ENCODE measurements at places on chromosomes 11 and 22.
A peak's percentile ranks its signal among the peaks of the same experiment; 100 is the strongest.

DNA sequence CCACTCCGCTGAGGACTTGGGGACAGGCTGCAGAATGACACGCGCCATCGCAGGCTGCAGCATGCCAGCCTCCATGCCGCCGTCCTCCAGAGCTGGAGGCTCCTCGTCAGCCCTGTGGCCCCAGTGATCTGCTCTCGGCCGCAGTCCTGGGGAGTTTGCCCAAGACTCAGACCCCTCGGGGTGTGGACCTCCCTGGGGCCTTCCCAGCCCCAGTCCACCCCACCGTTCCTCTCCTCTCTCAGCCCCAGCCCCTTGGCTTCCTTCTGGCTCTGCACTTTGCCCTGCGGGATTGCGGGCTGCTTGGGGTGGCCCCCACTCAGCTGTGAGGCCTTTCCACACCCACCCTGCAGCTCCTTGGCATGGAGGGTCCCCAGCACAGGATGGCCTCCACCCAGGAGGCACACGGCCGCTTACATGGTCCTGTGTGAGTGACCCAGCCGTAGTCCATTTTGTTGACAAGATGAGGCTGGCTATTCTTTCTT is 414.9 kb downstream of the TBC1D22A start:
- no peak for DNase-seq

DNA sequence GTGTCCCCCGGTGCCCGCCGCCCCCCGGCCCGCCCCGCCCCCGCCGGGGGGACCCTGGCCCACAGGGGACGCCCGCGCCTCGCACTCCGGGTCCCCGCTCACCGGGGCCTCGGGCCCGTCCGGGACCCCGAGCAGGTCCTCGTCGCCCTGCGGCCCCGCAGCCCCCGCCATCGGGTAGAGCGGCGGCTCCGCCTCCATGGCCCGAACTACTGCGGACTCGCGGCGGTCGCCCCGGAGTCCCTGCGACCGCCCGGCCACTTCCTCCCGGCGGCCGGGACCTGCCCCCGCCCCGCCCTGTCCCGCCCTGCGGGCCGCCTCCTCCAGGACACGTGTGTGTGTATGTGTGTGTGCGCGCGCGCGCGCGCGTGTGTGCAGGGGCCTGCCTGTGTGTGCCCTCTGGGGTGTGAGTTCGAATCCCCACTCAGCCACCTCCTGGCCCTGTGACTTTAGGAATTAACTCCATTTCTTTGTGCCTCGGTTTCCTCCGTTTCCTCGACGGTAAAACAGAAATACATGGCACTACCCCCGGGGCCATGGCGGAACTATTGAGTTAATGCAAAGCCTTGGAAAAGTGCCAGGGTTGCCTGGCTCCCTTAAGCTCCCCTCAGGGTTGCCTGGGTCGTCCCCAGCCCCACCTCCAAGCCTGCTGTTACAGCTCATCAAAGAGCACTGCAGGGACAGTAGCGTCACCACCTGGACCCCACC is at the start of gene UNC93B1:
Gene UNC93B1 (minus strand): TSS at position 252 of the 705 bp plus-strand sequence. CDS start 54 bp downstream, at position 198.
- peak; percentile 94 for DNase-seq

- no peak for DNase-seq
These were observed 478.2 kb downstream of the BUD13 start for GRCh38 chr11:116294630-116295029.

GRCh38 chr11:18061351-18061750 is 15.3 kb upstream of the TPH1 start:
- no peak for DNase-seq

DNA sequence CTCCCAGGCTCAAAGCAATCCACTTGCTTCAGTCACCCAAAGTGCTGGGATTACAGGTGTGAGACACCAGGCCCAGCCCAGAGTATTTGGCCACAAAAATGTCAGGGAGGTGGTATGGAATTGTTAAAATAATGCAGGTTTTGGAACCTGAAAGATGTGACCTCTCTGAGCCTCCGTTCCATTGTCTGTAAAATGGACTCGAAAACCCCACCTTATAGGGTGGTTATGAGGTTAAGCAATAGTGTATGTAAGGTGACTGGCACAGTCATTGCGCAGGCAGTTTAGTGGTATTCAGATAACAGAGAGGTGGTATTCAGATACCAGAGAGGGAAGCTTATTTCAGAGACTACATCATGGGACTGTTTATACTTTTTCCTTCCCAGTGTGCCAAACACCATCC is 52.5 kb upstream of the PRSS23 start:
- DNase-seq: no peak

DNA sequence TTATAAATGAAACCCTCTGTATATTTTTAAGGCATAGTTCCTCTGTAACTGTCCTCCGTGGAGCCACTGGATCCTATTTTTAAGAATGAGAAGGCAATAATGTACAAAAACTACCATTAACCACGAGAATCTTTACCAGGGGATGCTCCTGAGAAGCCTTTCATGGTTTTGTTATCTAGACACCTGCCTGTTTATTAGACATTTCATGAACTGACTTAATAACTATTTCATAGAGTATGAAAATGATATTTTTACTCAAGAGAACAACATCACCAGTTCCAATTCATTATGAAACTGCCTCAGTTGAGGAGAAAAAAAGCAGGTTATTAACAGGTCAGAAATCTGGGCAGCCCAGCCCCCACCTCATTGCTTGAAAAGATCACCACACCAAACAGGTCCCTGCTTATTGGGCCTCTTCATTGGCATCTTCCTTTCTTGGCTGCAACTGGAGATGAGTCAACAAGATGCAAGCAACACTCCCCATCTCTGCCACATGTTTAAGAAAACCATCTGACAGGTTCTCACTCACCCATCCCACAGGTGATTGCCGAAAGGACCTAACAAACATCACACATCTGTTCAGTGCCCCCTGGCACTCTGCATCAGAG is 27.8 kb downstream of the ETS1 start:
- DNase-seq: no peak

- DNase-seq: no peak
These were observed 1255.9 kb downstream of the JRKL start for GRCh38 chr11:97645736-97646135.

DNA sequence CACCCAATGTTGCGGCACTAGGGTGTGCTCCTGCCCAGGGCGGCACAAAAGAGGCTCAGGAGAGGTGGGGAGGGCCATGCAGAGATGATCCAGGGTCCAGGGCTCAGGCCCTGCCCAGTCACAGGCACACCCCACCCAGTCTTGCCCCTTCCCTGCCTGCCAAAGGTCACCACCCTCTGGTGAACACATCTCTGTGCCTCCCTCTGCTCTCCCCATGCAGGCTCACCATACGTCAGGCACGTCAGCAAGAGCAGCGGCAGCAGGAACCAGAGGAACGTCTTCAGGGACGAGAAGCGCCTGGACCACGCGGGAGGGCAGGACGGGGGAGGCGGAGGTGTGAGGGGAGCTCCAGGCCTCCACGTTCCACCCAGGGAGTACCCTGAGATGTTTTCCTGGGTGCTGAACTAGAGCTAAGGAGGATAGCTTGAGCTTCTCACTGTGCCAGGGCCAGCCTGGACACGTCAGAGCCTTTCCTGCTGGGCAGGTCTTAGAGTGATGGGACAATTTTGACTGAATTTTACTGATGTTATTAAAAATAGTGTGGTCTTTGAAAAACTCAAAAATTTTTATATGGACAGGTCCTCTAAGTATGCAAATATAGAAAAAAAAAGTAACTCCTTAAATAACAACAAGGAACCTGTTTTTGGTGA is 7.2 kb downstream of the SUN2 start:
- no peak for DNase-seq

GRCh38 chr11:75277211-75277805 is 36.7 kb downstream of the TPBGL start:
- no peak for DNase-seq

DNA sequence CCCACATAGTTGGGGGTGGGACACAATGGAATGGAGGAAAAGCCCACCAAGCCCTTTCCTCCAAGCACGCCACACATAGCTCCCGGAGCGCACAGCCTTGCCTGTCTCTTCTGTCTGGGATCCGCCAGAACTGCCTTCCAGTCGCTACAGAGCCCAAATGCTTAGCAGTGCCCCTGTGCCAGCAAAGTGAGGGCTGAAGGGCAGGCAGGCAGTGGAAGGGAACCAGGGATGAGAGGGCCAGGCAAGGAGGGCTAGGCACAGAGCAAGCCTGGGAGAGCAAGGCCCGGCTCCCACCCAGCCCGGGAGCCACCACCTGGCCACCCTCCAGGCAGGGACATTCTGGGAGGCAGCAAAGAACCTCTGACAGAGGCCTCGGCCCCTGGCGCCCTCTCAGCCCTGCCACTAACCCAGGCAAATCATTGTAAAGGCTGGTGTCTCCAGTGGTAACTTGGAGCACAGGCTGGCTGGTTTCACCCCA is 32.5 kb downstream of the PPP2R1B start:
- no peak for DNase-seq

- no peak for DNase-seq
These were observed 223.4 kb downstream of the FAM76B start for GRCh38 chr11:95566211-95566610.

DNA sequence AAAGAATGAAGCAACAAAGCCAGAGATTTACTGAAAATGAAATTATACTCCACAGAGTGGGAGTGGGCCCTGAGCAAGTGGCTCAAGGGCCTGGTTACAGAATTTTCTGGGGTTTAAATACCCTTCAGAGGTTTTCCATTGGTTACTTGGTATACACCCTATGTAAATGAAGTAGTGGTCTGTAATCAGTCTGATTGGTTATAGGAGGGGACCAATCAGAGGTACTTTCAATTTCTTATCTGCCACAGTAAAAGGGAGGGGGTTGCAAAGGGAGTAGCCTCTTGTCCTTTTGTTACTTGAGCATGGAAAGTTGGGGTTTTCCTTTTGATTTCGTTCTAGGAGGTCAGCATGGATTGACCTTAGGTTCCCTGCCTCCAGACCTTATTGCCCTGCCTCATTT is 63.5 kb downstream of the ATM start:
- no peak for DNase-seq

- no peak for DNase-seq
These were observed 262.6 kb upstream of the SORL1-AS1 start for GRCh38 chr11:121715405-121715804.

GRCh38 chr11:14424096-14424495 is 65.1 kb upstream of the RRAS2 start:
- no peak for DNase-seq

DNA sequence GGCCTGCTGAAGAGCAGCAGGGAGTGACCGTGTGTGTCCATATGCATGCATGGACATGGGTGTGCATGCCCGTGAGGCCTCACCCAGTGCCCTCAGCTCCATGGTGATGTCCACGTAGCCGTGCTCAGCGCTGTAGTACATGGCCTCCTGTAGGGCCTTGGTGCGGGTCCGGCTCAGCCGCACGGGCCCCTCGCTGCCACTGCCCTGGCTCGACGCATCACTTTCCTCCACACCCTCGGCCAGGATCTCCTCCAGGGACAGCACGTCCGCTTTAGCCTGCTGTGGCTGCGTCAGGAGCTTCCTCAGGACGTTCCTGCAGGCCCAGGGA is 57.0 kb downstream of the NAT10 start:
- DNase-seq: no peak

GRCh38 chr11:44622190-44622650 is 56.8 kb downstream of the CD82 start:
- DNase-seq: no peak

DNA sequence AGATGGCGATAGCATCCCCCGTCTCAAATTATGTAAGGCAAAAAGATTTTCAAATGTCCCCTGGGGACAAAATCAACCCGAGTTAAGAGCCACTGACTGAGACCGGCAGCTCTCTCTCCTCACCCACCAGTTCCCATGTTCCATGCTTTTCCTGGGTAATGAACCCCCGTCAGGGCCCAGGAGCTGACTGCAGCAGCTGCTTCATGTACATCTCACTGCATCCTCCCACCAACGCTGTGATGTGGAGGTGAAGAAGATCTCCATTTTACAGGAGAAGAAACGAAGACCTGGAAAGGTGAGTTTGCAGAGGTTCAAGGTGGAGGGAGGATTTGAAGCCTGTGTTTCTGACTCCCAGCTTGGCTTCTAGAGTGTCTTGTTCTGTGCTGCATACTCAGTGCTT is 481.1 kb downstream of the MIAT start:
- DNase-seq: no peak
